Psoas muscle (tissue), 8 donors: ENCODE measurements at places on chromosomes 1 and 21. TPM values are rescaled to one million over a fixed set of nuclear protein-coding genes. Genes with fewer than 3 reads are reported as not detected.

Gene CYP4Z1
- 0.15 TPM for polyA plus RNA-seq

Gene SPRR1A
- polyA plus RNA-seq: not detected

Gene OR2L8
- polyA plus RNA-seq: not detected

Gene GSTM1
- 41.2 TPM for polyA plus RNA-seq

Gene CHTOP
- polyA plus RNA-seq: 88.3 TPM

Gene FCRLB
- polyA plus RNA-seq: 0.06 TPM

Gene GRHL3
- polyA plus RNA-seq: not detected

Gene SPRR1B
- polyA plus RNA-seq: not detected

DNA sequence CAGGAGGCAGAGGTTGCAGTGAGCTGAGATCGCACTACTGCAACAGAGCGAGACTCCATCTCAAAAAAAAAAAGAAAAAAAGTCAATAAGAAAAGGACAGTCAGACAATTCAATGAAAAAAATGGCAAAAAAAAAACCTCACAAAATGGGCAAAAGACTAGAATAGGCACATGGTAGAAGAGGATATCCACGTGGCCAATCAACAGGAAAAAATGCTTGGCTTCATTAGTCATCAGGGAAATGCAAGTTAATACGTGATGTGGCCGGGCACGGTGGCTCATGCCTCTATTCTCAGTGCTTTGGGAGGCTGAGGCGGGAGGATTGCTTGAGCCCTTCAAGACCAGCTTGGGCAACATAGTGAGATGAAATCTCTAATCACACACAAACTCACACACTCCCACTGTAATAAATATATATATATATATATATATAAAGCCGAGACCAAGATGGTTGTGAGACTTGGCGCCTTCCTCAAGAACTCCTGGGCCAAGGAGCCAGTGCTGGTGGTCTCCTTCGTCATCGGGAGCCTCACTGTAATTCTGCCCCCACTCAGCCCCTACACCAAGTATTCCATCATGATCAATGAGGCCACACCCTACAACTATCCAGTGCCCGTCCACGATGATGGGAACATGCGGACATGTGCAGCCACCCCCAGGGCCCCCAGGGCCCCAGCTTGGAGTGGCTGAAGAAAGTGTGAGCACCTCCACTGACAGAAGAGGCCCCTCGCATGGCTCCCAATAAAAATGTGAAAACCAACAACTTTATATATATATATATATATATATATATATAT lies 22.9 kb upstream of the LEFTY2 start:
- DNase-seq: no peak

DNA sequence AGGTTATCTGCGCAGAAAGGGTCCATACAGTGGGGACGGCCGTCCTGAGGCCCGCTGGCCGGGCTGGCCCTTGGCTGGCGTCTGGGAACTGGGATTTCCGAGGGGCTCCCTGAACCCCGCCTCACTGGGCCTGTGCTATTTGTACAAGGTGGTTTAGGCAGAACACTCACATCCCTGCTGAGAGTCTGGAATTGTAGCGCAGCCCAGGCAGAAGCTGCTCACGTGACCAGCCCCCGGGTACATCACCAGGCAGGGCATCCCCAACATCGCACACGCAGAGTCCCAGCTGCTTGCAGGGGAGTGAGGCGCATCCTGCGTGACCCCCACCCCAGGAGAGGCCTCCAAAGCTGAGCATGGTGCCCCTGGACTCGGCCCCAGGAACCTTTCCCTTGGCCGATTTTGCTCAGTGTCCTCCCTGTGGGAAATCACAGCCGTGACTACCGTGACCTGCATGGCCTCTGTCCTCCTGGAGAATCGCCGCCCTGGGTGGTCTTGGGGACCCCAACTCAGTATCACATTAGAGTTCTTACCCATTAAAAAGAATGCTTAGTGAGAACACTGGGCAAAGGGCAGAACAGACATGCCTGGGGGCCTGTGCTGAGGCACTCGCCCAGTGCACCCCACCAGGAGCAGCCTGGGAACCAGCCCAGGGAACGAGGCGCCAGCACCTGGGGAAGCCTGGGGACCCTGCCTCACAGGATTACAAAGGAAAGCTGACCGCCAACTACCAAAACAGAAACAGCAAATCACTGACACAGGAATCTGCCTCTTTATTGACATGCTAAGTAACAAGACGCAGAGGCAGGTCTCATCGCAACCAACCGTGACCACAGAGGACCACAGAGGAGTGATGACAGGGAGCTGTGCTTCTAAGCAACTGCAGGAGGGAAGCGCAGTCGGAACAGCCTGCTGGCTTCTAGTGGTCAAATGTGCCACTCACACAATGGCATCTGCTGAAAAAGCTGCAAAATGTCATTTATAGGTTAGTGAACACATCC lies 33.5 kb downstream of the UBE2G2 start:
- DNase-seq: no peak

DNA sequence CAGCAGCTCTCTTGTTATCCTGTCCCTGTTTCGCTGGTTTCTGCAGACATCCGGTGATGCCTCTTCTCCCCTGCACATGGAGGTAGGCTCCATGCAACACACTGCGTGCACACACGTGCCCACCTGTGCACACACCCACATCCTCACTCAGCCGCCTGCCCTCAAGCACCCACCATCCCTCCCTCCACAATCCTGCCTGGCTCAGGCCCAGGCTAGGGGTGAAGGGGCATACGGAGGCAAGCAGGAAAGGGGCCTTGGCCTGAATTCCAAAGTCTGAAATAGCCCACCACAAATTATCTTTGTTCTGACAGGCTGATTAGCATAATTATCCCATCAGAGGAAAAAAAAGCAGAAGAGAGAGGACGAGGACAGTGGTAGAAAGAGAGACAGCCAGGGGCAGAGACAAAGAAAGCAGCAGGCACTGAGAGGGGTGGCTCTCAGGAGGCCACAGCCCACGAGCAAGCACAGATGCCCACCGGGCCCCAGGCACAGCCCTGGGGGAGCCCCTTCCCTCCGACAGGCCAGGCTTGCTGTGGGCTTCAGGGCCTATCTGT lies 73.2 kb downstream of the GRIK3 start:
- DNase-seq: no peak

- DNase-seq: no peak
These were observed 136.9 kb downstream of the DUSP10 start for GRCh38 chr1:221604948-221605347.

DNA sequence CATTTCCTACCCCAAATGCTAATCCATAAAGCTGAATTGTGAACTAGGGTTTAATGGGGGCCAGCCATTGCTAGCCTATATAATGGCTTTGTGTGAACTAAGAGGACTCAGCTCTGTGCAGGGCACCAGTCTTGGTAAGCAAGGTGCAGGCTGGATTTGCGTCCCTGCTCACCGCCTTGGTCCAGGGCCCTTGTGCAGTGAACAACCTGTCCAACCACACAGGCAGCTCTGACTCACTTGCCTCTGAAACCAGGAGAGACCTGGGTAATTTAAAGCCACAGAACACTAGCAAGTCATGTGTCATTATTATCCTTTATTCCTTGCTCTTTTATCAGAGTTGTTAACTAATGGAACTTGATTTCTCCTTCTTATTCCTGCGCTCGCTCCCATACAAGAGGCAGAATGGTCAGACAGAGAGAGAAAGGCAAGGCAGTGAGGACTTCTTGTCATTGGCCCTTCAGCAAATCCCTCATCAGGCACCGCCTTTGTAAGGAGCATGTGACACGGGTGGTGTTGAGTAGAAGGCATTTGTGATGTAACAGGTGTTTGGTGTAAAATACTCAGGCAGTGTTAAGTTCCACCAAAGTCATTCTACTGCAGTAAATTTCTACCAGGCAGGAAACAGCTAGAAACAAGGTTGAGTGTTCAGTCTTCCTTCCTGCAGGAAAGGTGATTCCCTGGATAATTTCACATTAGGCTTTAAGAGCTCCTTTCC lies 67.3 kb upstream of the OLIG2 start:
- no peak for DNase-seq

- DNase-seq: no peak
These were observed 5.5 kb downstream of the HIPK1 start for GRCh38 chr1:113934511-113935055.

GRCh38 chr1:201164645-201165044 lies 10.4 kb upstream of the TMEM9 start:
- no peak for DNase-seq

GRCh38 chr1:156516821-156517220 lies 16.2 kb upstream of the MEF2D start:
- DNase-seq: no peak

- DNase-seq: no peak
These were observed 12.9 kb upstream of the GJA5 start for GRCh38 chr1:147773215-147773715.

- no peak for DNase-seq
These were observed 7.0 kb downstream of the SIPA1L2 start for GRCh38 chr1:232622981-232623380.

- no peak for DNase-seq
These were observed 6.7 kb upstream of the RSRP1 start for GRCh38 chr1:25253911-25254310.

- no peak for DNase-seq
These were observed 361.1 kb downstream of the TGFB2 start for GRCh38 chr1:218705911-218706893.

DNA sequence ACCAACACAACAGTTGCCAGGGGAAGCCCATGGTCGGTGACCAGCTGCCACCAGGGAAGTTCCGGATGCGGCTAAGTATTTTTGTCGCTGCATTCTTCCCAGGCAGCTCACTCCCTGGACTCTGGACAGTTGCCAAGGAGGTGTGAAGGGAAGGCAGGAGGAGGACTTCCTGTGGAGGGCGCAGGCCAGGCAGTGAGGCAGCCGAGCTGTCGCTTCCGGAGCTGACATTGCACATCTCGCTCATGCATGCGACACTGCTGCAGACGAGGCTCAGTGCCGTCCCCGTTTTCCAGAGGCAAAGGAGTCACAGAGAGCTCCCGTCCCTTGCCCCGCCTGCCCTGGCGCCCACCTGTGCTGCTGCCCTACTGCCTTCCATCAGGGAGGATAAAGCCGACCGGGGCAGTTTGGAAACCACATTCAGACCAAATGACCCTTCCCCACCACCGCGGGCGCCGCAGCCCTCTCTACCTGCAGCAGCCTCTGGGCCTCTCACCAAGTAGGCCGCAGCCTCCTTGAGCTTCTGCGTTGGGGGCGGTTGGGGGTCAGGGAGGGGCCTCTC lies 81.4 kb downstream of the NENF start:
- peak; percentile 61 for DNase-seq

GRCh38 chr1:151513626-151514121 lies 2.5 kb downstream of the CGN start:
- DNase-seq: no peak

GRCh38 chr1:52693843-52694242 lies 4.3 kb downstream of the COA7 start:
- DNase-seq: no peak

- DNase-seq: no peak
These were observed 159.5 kb upstream of the KCTD3 start for GRCh38 chr1:215407575-215407974.

DNA sequence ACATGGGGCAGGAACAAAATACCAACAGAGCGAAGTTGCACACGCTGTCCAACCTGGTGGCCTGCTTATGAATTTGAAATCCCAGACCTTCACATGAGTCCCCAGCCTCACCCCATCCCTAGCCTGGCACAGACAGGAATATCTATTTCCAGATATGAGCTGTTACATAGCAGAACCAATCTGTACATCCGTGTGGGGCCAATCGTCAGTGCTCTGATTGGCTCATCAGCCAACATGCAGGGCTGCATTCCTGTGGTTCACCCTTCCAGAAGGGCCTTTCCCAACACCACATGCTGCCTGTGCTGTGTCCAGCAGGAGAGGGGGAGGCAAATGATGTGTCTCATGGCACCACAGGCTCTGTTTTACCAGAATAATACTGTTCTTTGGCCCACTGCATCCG lies 31.3 kb downstream of the CCN1 start:
- DNase-seq: peak; percentile 73

DNA sequence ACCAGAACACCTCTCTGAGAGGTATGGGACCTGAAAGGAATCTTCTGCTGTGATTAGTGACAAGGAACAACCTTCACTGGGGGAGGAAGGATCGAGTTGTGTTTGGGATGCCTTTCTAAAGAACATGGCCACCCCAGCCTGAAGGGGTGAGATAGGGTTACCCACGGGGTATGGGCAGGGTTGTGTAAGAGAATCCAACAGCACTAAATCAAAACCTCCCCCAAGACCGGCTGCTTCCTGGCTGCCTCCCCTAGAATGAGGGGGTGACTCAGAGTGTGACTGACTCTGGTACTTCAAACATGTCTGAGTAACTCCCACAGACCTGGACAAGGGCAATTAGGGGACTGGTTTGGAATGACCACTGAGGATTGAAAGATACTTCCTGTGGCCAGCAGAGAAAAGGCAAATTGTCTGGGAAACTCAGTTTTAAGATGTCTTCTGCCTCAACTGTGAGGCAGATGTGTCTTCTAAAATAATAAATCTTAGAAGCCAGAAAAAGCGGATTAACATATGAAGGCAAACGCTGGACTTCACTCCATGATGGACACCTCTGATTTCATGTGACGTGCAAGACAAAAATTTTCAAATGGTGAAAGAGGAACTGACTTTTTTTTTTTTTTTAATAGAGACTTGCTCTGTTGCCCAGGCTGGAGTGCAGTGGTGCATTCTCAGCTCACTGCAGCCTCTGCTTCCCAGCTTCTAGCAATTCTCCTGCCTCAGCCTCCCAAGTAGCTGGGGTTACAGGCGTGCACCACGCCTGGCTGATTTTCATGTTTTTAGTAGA lies 6.7 kb upstream of the PTPN14 start:
- peak; percentile 34 for DNase-seq

- no peak for DNase-seq
These were observed 104.0 kb upstream of the HP1BP3 start for GRCh38 chr1:20891091-20891490.

DNA sequence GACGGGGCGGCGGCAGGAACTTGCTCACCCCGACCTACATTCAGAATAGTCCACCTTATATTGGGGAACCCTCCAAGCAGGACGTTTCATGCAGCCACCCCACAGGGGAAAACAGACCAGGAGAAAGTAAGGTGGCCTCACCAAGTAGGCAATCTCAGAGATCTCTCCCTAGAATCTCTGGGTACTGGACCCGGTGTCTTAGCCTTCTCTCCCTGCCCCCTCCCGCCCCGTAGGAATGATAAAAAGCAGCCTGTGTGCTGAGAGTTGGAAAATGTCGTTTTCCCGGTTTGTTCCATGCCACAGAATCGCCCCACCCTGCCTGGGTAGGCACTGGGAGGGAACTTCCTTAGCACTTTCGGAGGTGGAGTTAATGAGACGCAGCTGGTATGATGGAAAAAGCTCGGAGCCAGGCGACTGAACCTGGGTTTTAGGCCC lies 789 bp upstream of the PTPN14 start:
- peak; percentile 56 for DNase-seq

DNA sequence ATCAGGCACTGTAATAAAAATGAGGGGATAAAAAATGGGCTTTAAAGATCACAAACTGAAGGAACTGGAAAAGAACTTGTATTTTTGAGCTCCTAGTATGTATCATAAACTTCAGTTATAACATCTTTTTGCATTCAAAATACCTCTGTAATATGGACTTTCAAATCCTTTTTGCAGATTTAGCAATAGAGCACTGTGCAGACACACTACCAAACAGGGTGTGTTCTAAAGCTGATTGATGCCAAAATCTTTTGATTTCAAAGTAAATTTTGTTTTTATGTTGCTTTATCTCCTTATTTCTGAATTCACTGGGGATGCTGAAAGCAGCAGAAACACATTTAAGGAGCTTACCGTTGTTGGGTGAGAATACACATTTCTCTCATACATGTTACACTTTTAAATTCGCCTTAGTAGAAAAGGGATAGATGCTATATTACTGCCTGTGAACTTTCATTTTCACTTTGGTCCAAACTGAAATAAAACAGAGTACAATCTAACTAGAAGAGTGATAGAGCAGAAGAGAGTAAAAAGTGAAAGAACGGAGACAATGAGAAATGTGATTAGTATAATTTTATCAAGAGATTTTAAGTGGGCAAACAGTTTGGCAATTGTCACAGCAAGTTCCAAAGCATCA lies 1126.6 kb downstream of the BRINP3 start:
- DNase-seq: no peak

- no peak for DNase-seq
These were observed 19.5 kb upstream of the UQCRHL start for GRCh38 chr1:15826810-15827507.
